ENCODE measurements at places on chromosomes 3 and 15.

GRCh38 chr3:9732740-9733115 is 1.2 kb downstream of the BRPF1 start:
- DNase-seq: no peak

DNA sequence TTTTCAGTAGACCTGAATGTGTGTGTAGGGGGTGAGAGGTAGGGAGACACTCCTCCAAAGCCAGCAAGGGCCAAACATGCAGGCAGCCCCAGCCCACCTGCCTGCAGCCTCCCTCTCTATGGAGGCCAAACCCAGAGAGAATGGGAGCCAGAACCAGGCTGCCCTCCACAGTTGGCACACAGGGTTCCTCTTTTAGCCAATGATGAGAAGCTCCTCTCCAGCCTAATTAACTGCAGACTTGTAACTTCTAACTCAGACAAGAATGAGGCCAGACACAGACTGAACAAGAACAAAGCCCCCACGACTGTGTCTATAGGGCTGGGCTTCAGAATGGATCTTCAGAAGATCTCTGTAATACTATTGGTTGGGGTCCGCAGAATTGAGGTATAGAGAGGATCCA is 12.3 kb upstream of the TLE3 start:
- DNase-seq: no peak

DNA sequence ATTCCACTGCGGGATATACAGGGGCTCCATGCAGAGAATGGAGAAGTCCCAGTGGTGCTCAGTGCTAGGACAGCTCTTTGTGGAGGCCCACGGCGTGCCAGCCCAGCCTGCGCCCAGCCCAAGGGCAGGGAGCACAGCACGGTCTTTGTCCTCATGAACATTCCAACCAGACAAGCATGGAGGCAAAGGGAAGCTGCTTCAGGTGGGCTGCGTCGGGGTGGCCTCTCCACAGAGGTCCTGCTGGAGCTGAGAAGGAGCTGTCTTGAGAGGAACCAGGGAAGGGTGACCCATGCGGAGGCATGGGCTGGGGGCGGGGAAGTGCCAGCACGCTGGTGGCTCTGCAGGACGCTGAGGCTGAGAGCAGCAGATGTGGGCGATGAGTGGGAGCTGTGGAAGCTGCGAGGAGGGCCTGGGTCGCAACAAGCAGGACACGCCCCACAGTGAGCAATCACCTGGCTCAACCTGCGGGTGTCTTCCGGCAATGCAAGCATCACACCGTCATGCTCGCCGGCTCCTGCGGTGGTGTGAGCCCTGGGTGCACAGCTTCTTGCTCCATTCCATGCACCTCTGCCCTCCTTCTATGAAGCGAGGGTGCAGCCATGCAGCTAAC is 14.0 kb upstream of the KLF15 start:
- DNase-seq: no peak

DNA sequence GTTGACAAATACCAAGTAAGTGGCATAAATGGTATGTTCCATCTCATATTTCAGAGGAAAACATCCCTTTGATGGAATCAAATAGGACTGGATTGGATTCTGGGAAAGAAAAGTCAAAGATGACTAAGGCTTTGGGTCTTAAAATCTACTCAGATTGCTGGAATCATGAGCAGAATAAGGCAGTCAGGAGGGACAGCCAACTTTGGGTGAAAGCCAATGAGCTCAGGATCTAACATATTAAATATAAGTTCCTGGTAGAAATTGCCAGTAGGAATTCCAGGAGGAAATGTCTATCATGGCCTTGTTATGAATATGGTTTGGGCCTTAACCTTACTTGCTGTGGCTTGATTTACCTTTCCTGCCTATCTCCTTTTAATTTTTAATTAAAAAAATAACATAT is 55.3 kb downstream of the ISL2 start:
- no peak for DNase-seq

- DNase-seq: no peak
These were observed 93.4 kb upstream of the STRIT1 start for GRCh38 chr3:155386919-155387318.

- no peak for DNase-seq
These were observed 130.8 kb downstream of the CHCHD6 start for GRCh38 chr3:126834596-126835471.

GRCh38 chr15:42602501-42602900 is 27.1 kb downstream of the STARD9 start:
- no peak for DNase-seq

DNA sequence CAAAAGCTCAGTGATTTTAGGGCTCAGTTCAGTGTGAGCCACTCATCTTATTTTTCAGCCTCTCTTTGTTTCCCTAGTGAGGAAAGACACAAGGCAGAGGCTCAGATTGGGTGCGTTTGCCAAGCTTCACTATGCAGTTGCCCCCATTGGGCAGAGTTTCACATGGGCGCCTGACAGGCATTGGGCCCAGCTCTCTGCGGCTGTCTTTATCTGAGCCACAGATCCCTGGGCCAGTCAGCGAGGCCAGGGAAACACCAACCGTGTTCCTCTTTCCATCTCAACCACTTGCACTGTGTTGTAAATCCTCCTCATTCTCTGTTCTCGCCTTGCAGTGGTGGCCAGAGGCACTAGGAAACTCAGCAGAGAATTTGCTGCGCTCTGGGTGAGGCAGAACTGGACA is 10.8 kb downstream of the ESYT3 start:
- no peak for DNase-seq

GRCh38 chr15:51623386-51623938 is 891 bp upstream of the DMXL2 start:
- DNase-seq: no peak

- DNase-seq: no peak
These were observed 5.6 kb upstream of the SLC33A1 start for GRCh38 chr3:155859859-155860258.

- peak; percentile 7 for DNase-seq
These were observed 190.7 kb upstream of the NDN start for GRCh38 chr15:23877502-23878412.

DNA sequence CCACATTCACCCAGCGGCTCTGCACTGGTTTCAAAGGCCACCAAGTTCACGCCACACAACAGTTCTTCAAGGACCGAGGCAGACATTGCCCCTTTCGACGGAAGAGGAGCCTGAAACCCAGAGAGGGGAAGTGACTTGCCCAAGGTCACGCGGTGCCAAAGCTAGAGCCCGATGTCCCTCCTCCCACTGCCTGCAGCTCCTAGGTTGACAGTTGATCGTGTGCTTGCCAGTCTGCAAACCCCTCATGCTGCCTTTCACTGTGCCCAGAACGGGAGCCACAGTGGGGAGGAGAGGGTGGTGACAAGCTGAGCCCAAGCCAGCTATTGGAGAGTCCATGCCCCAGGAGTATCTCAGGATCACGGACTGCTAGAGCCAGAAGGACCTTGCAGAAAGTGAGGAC is 230.9 kb downstream of the XXYLT1 start:
- no peak for DNase-seq
